ENCODE measurements at places on chromosomes 4 and X. TPM values are rescaled to one million over a fixed set of nuclear protein-coding genes. Genes with fewer than 3 reads are reported as not detected.
A peak's percentile ranks its signal among the peaks of the same experiment; 100 is the strongest.

Gene SLC4A4
- total RNA-seq, result 2.8 TPM

Gene SNX12
- 81.5 TPM for total RNA-seq

Gene SHOX
- total RNA-seq, result not detected

Gene HMX1
- total RNA-seq, result not detected

GRCh38 chr4:1826531-1827350 is 29.2 kb downstream of the LETM1 start:
- DNase-seq, result no peak

DNA sequence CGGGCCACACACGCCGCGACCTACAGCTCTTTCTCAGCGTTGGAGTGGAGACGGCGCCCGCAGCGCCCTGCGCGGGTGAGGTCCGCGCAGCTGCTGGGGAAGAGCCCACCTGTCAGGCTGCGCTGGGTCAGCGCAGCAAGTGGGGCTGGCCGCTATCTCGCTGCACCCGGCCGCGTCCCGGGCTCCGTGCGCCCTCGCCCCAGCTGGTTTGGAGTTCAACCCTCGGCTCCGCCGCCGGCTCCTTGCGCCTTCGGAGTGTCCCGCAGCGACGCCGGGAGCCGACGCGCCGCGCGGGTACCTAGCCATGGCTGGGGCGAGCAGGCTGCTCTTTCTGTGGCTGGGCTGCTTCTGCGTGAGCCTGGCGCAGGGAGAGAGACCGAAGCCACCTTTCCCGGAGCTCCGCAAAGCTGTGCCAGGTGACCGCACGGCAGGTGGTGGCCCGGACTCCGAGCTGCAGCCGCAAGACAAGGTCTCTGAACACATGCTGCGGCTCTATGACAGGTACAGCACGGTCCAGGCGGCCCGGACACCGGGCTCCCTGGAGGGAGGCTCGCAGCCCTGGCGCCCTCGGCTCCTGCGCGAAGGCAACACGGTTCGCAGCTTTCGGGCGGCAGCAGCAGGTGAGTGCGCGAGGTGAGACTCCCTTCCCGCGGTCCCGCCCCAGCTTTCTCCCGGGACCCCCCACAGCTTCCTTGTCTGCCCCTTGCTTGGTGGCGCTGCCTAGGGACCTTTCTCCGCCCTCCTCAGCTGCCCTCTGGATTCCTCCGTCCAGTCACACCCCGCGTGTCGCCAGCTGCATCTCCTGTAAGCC is 678 bp downstream of the BMP3 start:
- DNase-seq, result no peak

DNA sequence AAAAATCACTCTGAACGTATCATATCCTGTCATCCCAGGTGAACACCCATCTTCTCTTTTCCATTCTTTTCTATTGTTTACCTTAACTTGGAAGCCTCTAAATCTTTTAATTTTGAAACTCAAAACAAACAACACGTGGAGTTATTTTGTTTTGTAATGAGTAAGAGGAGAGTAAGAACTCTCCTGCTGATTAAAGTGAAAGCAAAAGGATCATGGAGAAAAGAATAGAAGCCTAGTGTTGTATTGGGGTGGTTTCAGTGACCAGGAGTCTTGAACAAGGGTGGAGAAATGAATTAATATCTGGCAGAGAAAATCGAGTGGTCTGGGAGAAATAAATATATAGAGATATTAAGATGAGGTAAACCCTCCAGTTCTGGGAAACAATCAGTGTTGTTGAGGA is 237.4 kb upstream of the UGT8 start:
- DNase-seq, result no peak

- DNase-seq, result no peak
These were observed 1692.1 kb downstream of the PCDH19 start for GRCh38 chrX:98717970-98718369.

- DNase-seq, result peak; percentile 91
These were observed 346.8 kb downstream of the NR3C2 start for GRCh38 chr4:148095346-148095923.

GRCh38 chrX:20046223-20046622 is 55.4 kb upstream of the BCLAF3 start:
- DNase-seq, result no peak

GRCh38 chr4:27474691-27475090 is 614.0 kb downstream of the STIM2 start:
- no peak for DNase-seq

DNA sequence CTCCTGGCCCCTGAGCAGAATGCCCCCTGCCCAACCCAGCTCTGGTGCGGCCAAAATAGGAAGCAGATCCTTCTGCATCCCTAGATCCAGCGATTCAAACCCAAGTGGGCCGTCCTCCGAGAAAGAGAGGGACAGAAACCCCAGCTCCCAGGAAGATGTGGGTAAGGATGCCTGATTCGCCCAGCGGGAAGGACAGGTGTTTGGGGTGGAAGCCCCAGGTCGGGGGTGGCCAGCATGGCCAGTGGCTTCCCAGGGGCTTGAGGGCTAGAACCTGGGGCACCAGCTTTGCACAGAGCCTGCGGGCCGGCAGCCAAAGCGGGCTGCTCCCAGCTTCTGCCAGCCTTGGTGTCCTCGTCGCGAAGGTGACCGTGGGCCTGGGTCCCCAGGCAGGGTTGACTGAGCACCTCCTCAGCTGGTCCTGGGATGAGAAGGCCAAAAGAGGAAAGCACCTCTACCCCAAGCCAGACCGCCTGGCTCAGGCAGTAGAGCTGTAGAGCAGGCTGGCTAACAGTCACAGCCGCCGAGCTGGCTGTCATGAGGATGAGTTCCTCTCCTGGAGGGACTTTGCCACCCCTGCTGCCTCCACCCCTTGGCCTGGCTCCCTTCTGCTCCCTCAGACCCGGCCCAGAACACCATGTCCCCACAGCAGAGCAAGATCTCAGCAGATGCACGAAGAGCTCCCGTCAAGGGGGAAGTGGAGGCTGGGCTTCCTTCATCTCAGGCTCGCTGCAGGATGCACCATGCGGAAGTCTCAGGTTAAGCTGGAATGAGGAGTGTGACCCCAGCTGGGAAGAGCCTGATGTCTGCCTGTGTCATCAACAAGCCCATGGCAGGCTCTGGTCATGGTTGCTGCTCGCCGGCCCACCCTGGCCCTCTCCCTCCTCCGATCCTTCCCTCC is 59.9 kb downstream of the CPZ start:
- DNase-seq, result no peak

GRCh38 chr4:184375027-184375426 is 99.3 kb downstream of the IRF2 start:
- no peak for DNase-seq
